ENCODE measurements at places on chromosomes 3 and 15. TPM values are rescaled to one million over a fixed set of nuclear protein-coding genes. Genes with fewer than 3 reads are reported as not detected.

GRCh38 chr3:85821130-85821756 is 862.5 kb downstream of the CADM2 start:
- H3K36me3 ChIP-seq, result no peaks in the 10 kb centered on the region
- no peak overlapping the region for H3K27ac ChIP-seq
- DNase-seq, result no peak
- H3K4me3 ChIP-seq, result no peak overlapping the region
- H3K27me3 ChIP-seq, result no peaks in the 10 kb centered on the region

DUOXA2 gene
- not detected for total RNA-seq

KNG1 gene
- not detected for total RNA-seq

- H3K4me1 ChIP-seq, result no peaks in the 10 kb centered on the region
- H3K4me3 ChIP-seq, result no peak overlapping the region
- H3K27ac ChIP-seq, result no peak overlapping the region
- H3K27me3 ChIP-seq, result no peaks in the 10 kb centered on the region
- no peak for DNase-seq
Observed at GRCh38 chr15:57288926-57289580, 87.3 kb upstream of the CGNL1 start.

GRCh38 chr3:136604961-136605360 is 147.2 kb downstream of the STAG1 start:
- H3K27ac ChIP-seq, result no peak overlapping the region
- no peak overlapping the region for H3K4me3 ChIP-seq
- H3K27me3 ChIP-seq, result no peaks in the 10 kb centered on the region
- no peaks in the 10 kb centered on the region for H3K36me3 ChIP-seq
- no peak for DNase-seq
- no peaks in the 10 kb centered on the region for H3K4me1 ChIP-seq

GRCh38 chr15:101396484-101397261 is 92.8 kb downstream of the PCSK6 start:
- H3K36me3 ChIP-seq, result no peaks in the 10 kb centered on the region
- no peaks in the 10 kb centered on the region for H3K4me1 ChIP-seq
- H3K27me3 ChIP-seq, result peaks cover 3% of the 10 kb centered on the region
- no peak overlapping the region for H3K4me3 ChIP-seq
- H3K27ac ChIP-seq, result no peak overlapping the region
- DNase-seq, result no peak

DNA sequence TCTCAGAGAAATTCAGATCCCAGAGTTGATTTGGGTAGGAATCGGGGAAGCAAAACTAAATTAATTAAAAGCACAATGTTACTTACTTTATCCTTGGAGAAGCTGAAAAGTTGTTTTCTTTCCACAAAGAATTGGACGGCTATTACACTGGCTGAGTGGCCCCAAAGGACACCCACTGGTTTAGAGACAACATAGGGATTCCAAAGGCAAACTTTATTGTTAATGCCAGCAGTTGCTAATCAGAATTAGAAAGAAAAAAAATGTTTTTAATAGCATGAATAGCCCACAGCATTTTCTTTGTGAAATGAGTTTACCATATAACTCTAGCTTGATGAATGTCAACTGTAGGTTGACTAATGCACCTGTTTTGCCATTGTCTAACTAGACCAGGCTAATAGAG is 51.7 kb downstream of the WDR49 start:
- no peak for DNase-seq
- H3K4me3 ChIP-seq, result no peak overlapping the region
- no peaks in the 10 kb centered on the region for H3K4me1 ChIP-seq
- H3K27ac ChIP-seq, result no peak overlapping the region
- H3K36me3 ChIP-seq, result no peaks in the 10 kb centered on the region

- peaks cover 58% of the 10 kb centered on the region for H3K4me1 ChIP-seq
- H3K27me3 ChIP-seq, result no peaks in the 10 kb centered on the region
- no peak overlapping the region for H3K4me3 ChIP-seq
- H3K27ac ChIP-seq, result no peak overlapping the region
Observed at GRCh38 chr3:150751781-150752263, 11.1 kb downstream of the SIAH2 start.

CRYGS gene
- 3.0 TPM for total RNA-seq

DNA sequence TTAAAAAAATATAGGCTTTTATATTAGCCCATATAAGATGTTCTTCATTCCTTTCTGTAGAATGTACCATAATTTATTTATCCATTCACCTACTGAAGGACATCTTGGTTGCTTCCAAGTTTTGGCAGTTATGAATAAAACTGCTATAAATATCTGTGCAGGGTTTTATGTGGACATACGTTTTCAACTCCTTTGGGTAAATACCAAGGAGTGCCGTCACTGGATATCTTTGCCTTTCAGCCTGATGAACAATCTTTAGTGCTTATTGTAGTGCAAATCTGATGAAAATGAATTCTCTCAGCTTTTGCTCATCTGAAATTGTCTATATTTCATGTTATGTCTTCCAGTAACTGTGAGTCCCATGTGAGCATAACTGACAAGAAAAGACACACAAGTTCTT is 26.6 kb upstream of the BLM start:
- no peaks in the 10 kb centered on the region for H3K4me1 ChIP-seq
- no peak for DNase-seq

DNA sequence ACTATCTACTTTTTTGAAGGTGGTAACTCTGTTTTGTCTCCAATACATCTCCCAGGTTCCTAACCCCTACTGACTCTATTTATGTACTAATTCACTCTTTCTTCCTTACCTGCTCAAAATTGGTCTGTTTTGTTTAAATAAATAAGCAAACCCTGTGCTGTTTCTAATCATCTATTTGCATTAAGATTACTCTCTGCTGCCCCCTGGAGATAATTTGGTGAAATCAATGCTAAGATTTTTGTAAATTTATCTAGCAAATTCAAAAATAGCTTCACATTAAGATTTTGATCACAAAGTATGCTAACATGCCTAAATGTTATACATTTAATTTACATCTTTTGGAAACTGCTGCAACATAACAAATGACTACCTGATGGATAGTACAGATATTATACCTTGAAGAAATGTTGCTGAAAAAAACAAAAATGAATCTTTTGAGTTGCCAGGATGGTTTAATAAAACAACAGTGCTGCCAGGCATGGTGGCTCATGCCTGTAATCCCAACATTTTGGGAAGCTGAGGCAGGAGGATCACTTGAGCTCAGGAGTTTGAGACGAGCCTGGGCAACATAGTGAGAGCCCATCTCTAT is 4.4 kb upstream of the CD200R1 start:
- H3K27ac ChIP-seq, result no peak overlapping the region
- no peaks in the 10 kb centered on the region for H3K27me3 ChIP-seq
- peak; percentile 58 for DNase-seq
- H3K4me1 ChIP-seq, result peaks cover 4% of the 10 kb centered on the region
- H3K4me3 ChIP-seq, result no peak overlapping the region
- no peaks in the 10 kb centered on the region for H3K36me3 ChIP-seq

- H3K36me3 ChIP-seq, result no peaks in the 10 kb centered on the region
- no peak for DNase-seq
- H3K4me3 ChIP-seq, result no peak overlapping the region
- H3K27ac ChIP-seq, result no peak overlapping the region
Observed at GRCh38 chr3:13157986-13158385, 84.8 kb upstream of the IQSEC1 start.

DNA sequence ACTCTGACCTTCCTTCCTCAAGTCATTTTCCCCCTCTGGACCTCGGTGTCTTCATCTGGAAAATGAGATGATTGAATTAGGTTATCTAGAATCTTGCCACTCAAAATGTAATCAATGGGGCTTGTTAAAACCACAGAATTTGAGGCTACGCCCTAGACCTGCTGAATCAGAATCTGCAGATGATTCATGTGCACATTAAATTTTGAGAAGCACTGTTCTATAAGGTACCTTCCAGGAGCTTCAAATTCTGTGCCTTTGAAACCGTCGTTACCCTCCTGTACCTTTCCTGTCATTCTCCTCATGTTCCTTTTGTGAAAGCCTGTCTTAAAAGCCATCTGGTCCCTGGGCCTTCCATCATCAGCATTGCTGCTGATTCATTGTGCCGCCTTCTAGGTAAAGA is 172.4 kb upstream of the TOPAZ1 start:
- no peak overlapping the region for H3K27ac ChIP-seq
- DNase-seq, result no peak
- H3K27me3 ChIP-seq, result no peaks in the 10 kb centered on the region
- no peaks in the 10 kb centered on the region for H3K4me1 ChIP-seq
- H3K36me3 ChIP-seq, result no peaks in the 10 kb centered on the region
- no peak overlapping the region for H3K4me3 ChIP-seq

DNA sequence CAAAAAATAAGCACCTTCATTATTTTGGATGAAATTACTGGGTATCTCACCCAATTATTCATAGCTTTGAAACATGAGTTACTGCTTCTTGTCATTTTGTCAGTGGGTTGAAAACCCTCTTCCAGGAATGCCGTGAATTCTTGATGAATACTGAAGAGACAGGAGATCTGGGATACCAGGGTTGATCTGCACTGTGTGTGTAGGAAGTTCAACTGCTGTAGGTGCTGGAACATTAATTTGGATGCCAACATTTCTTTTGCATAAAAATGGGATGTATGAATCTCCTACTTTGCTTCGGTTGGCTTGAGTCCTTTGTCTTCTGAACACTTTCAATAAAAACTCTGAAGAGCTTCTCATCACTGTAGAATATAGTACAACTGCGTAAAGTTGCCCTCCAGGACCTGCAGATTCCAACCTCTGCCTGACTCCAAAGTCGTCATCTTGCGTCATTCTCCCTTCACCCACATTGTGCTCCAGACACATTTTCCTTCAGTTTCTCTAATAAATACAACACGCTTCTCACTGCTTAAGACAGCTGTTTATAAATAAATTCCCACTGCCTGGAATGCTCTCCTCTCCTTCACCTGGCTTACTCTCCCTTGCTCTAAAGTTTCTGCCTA is 312.7 kb upstream of the TGFBR2 start:
- H3K4me1 ChIP-seq, result no peaks in the 10 kb centered on the region
- H3K27ac ChIP-seq, result no peak overlapping the region
- no peak overlapping the region for H3K4me3 ChIP-seq
- H3K36me3 ChIP-seq, result no peaks in the 10 kb centered on the region

DNA sequence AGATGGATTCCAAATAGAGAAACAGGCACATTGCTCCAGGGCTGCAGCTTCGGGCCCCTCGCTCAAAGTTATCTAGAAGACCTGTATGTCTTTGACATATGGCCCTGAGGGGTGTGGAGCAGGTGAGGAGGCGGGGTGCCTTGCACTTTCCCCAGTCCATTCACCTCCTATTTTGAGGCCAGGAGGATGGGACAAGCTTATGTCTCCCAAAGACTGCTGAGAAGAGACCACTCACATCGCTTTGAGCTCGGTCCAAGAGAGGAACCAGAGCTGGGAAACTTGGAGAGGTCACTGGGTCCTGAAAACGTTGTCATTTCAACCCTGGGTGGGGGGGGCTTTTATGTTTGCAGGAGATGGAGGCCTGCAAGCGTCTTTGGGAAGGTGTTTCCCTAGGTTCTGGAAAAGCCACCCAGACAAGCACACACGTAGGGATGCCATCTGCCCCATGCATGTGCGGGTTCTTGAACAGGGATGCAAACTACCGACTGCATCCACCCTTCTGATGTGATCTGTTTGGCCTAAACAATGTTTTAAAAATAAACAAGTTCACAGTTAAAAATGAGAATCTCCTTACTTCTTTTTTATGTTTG is 33.7 kb upstream of the SYNM start:
- H3K4me3 ChIP-seq, result no peak overlapping the region
- H3K27ac ChIP-seq, result no peak overlapping the region
- DNase-seq, result no peak
- H3K27me3 ChIP-seq, result no peaks in the 10 kb centered on the region
- H3K4me1 ChIP-seq, result no peaks in the 10 kb centered on the region

RAD51 gene
- total RNA-seq, result 0.42 TPM

- no peaks in the 10 kb centered on the region for H3K36me3 ChIP-seq
- no peaks in the 10 kb centered on the region for H3K4me1 ChIP-seq
- H3K27ac ChIP-seq, result no peak overlapping the region
- H3K27me3 ChIP-seq, result no peaks in the 10 kb centered on the region
Observed at GRCh38 chr3:166283840-166284239, 446.6 kb upstream of the BCHE start.

DNA sequence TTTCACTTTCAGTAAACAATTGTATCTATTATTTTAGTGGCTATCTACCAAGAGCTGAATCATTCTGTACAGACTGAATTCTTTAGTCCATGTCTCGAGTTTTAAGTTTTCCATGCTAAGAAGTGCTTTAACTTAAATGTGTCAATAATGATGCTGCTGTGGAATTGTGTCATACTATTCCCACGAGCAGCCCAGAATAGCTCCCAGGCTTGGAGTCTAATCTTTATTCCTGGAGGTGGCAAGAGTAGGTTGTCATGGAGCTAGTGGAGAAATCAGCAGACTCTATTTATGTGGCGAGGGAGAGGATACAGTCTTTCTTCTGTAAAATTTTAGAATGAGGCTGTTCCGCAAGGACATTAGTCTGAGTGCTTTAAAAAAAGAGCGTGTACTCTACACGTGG is 207.2 kb downstream of the ROBO2 start:
- no peaks in the 10 kb centered on the region for H3K4me1 ChIP-seq
- no peaks in the 10 kb centered on the region for H3K36me3 ChIP-seq
- no peak for DNase-seq
- no peak overlapping the region for H3K27ac ChIP-seq
- H3K4me3 ChIP-seq, result no peak overlapping the region
- H3K27me3 ChIP-seq, result no peaks in the 10 kb centered on the region

GRCh38 chr15:95202569-95203349 is 971.4 kb downstream of the MCTP2 start:
- H3K4me3 ChIP-seq, result no peak overlapping the region
- H3K27ac ChIP-seq, result no peak overlapping the region
- no peaks in the 10 kb centered on the region for H3K27me3 ChIP-seq
- H3K4me1 ChIP-seq, result no peaks in the 10 kb centered on the region
- H3K36me3 ChIP-seq, result no peaks in the 10 kb centered on the region
- no peak for DNase-seq

- H3K27me3 ChIP-seq, result no peaks in the 10 kb centered on the region
- no peak overlapping the region for H3K4me3 ChIP-seq
- H3K36me3 ChIP-seq, result no peaks in the 10 kb centered on the region
- peaks cover 23% of the 10 kb centered on the region for H3K4me1 ChIP-seq
Observed at GRCh38 chr3:42499478-42499871, 3.0 kb upstream of the VIPR1 start.

DNA sequence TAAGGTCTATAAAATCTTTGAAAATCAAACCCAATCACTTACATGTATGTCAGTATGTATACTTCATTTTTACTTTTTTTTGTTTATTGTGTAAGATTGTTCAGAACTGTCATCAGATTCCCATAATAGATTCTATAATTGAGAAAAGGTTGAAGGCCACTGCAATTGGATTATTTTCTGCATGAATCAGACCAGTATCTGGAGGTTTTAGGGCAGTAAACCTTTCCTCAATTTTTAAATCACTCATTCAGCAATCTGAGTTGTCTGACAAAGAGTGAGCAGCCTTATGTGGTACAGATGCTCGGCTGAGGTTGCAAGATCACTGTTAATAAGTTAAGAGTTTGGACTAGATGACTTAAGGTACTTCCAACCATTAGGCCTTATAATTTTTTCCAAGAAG is 96.0 kb downstream of the TP63 start:
- no peak overlapping the region for H3K27ac ChIP-seq
- no peaks in the 10 kb centered on the region for H3K36me3 ChIP-seq
- no peaks in the 10 kb centered on the region for H3K27me3 ChIP-seq
- no peak for DNase-seq
- no peak overlapping the region for H3K4me3 ChIP-seq
- H3K4me1 ChIP-seq, result no peaks in the 10 kb centered on the region

GRCh38 chr15:40968290-40969085 is 15.2 kb downstream of the CHAC1 start:
- H3K27me3 ChIP-seq, result no peaks in the 10 kb centered on the region
- H3K4me1 ChIP-seq, result no peaks in the 10 kb centered on the region
- DNase-seq, result no peak
- no peaks in the 10 kb centered on the region for H3K36me3 ChIP-seq
- H3K27ac ChIP-seq, result no peak overlapping the region

- H3K27ac ChIP-seq, result no peak overlapping the region
- no peaks in the 10 kb centered on the region for H3K4me1 ChIP-seq
- DNase-seq, result no peak
- H3K4me3 ChIP-seq, result no peak overlapping the region
Observed at GRCh38 chr3:13347390-13347950, 72.7 kb downstream of the NUP210 start.

ATP6V1A gene
- total RNA-seq, result 33.7 TPM

HEG1 gene
- 45.0 TPM for total RNA-seq

Measured in tibial nerve (tissue), 4 donors.